ENCODE measurements at places on chromosomes 13 and 19.
A peak's percentile ranks its signal among the peaks of the same experiment; 100 is the strongest.

- peak; percentile 88 for DNase-seq
Observed at GRCh38 chr13:113904411-113904810, 40.5 kb upstream of the GAS6 start.

DNA sequence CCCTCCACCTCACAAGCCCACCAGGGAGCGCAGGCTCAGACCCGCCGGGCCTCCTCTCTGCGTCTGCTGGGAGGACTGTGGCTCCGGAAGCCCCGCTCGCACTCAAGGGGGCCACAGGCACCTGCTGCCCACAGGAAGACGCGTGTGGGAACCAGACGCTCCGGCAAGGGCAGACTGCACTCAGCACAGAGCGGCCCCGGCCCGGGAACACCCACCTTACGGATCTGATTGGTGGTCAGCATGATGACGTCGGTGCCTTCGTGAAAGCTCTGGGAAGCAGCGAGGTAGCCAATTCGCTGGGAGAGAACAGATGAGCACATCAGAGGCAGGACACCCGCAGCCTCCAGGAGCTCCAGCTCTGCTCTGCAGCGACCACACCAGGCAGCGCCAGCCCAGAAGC is 14.6 kb downstream of the AP3D1 start:
- no peak for DNase-seq

GRCh38 chr19:15137777-15138176 is 30.6 kb downstream of the SYDE1 start:
- no peak for DNase-seq

- peak; percentile 20 for DNase-seq
Observed at GRCh38 chr19:16698914-16699313, 20.7 kb upstream of the NWD1 start.

GRCh38 chr19:22052644-22053013 is 345 bp downstream of the ZNF257 start:
- no peak for DNase-seq

DNA sequence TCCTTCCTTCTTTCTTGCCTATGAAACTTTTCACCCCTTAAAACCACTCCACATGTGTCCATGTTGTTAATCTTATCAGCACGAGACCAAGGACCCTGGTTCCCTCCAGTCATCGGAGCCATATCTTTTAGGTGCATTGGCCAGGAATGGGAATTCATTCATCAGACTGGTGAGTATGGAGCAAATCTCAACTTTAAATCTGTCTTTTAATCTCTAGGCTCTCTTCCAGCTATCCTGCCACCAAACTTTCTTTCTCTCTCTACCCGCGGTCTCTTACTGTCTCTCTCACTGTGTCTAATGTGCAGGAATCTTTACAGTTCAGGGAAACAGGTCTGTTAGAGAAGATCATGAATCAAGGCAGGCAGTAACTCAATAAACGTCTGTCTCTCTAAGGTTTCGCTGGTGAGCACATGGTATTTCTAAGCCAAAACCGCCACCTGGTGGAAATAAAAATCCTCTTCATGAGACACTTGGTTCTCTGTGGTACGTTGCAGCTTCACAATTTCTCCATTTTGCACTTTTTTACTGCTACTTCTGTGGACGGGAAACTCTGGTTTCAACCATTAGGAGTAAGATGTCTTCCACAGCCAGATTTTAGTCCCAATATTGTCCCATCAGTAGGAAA is 16.1 kb downstream of the LGALS16 start:
- peak; percentile 40 for DNase-seq

- no peak for DNase-seq
Observed at GRCh38 chr13:28056970-28057712, 43.2 kb downstream of the FLT3 start.

- DNase-seq: peak; percentile 53
Observed at GRCh38 chr19:38247734-38248268, 8.4 kb downstream of the PPP1R14A start.

DNA sequence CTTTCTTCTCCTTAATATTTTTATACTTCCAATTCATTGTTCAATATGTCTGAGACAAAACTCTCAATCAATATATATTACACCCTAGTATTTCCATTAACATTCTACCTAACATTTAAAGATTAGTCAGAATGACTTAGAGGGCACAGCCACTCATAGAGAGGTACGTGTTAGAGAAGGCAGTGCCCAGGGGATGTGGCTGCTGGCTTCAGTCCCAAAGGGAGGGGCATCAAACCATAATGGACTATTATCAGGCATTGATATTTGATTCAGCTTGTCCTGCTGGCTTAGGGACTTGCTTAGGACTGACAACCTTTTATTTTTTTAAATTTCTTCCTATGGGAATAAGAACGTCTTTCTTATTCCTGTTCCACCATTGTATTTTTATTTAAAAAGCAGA is 1392.0 kb upstream of the ATXN8OS start:
- no peak for DNase-seq

GRCh38 chr13:59924256-59924655 is 239.5 kb downstream of the DIAPH3 start:
- no peak for DNase-seq

DNA sequence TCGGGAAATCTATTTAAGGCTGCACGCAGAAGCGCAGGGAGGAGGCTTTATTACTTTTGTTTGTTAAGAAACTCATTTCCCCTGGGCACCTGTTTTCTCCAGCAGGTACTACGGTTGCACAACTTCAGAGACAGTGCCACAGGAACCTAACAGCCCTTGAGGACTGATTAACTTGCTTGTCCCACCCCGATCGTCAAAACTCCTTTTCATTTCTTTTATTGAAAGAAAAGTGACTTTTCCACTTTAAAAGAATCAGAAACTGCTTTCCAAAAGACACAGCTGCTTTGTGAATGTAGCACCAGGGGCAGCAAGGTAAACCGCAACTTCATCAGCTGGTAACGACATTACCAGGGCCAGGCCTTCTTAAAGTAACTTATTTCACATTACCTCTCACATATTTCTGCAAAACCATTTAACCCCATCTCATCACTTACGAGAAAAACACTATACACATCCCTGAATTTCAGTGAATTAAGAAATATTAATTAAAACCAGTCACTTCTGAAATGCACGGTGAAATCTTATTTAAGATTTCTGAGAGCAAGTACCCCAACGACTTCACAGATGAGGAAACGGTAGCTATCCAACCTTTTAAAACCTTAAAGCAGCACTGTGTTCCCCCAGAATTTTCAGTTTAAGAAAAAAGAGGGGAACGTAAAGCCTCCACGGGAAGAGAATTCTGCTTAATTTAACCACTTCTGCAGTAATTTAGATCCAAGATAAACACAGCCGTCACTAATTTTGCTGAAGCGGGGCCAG is 1.4 kb downstream of the ANKRD10 start:
- no peak for DNase-seq

- no peak for DNase-seq
Observed at GRCh38 chr19:32866061-32866460, 3.5 kb downstream of the SLC7A9 start.

DNA sequence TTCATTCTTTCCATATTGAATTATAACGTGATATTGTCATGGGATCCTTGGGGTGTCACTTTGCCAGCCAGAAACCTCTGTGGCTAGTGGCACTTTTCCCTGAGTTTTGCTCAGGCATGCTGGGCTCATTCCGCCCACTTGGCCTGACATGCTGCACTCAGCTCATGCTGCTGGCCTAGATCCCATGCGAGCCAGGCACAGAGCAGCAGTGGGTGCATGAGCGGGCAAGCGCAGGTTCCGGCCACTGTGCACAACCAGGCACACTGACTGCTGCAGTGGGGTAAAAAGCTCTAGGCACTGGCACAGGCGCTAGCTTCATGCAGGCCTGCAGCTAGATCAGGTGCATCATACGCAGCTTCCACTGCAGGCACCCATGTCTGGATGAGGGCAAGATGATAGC is 221.2 kb downstream of the MAB21L1 start:
- DNase-seq: no peak

GRCh38 chr13:90834700-90835099 is 512.8 kb upstream of the MIR17HG start:
- no peak for DNase-seq

DNA sequence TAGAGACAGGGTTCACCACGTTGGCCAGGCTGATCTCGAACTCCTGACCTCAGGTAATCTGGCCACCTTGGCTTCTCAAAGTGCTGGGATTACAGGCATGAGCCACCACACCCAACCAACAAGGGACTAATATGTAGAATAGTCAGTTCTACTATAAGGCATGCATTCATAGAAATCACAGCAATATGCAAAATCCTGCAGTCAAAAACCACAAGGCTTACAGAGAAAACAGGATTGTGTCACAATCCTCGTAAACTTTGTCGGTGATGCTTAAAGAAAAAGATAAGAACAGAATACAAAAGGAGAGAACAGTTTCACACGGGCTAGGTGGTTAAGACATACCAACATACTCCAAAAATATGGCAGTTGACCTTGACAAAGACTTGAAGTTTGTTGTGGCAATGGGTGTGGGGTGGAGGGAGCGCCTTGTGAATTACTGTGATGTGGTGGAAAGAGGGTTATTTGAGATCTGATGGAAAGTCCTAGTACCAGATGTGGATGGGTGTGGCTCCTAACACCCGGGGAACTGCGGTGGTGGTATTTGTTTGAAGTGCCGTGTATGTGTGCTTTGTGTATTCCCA is 12.4 kb downstream of the NOSIP start:
- DNase-seq: no peak

All from WERI-Rb-1 (cell line).